ENCODE measurements at places on chromosomes 5 and 9. TPM values are rescaled to one million over a fixed set of nuclear protein-coding genes. Genes with fewer than 3 reads are reported as not detected.

GRCh38 chr5:166625210-166625865 lies 1666.1 kb upstream of the WWC1 start:
- DNase-seq = no peak

Gene GARNL3
- 13.8 TPM for polyA plus RNA-seq

DNA sequence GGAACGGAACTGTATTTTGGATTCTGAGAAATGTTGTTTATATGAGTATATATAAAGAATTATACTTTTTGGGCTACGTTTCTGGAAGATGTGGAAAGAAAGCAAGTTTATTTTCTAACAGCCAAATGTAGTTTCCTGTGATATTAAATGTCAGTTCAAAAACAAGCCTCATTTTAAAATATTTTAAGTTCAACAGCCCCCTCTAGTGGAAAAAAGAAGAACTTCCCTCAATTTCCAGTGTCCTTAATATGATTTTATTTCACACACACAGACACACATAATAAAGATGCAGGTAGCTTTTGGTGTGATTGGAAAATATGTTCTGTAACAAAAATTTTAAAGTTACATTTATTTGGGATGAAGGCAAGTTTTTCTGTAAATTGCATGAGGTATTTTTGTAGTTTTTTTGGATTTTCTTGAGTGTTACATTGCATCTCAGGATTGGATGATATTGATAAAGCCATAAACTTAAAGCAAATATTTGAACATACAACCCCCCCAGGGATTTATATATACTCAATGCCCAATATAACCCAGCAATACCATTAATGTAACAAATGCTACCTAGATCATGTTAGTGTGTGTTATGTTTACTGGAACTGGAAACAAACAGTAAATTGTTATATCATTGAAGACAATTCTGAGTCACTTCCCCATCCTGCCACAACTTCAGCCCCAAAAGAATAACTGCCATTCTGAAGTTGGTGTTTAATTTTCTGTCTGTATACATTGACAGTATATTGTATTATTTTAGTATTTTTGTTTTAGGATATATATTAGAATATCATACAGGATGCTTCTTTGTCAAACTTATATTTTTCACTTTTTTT lies 54.0 kb downstream of the CCDC171 start:
- DNase-seq = peak; percentile 29

Gene SMIM33
- polyA plus RNA-seq = not detected

Gene FREM1
- 168 TPM for polyA plus RNA-seq

DNA sequence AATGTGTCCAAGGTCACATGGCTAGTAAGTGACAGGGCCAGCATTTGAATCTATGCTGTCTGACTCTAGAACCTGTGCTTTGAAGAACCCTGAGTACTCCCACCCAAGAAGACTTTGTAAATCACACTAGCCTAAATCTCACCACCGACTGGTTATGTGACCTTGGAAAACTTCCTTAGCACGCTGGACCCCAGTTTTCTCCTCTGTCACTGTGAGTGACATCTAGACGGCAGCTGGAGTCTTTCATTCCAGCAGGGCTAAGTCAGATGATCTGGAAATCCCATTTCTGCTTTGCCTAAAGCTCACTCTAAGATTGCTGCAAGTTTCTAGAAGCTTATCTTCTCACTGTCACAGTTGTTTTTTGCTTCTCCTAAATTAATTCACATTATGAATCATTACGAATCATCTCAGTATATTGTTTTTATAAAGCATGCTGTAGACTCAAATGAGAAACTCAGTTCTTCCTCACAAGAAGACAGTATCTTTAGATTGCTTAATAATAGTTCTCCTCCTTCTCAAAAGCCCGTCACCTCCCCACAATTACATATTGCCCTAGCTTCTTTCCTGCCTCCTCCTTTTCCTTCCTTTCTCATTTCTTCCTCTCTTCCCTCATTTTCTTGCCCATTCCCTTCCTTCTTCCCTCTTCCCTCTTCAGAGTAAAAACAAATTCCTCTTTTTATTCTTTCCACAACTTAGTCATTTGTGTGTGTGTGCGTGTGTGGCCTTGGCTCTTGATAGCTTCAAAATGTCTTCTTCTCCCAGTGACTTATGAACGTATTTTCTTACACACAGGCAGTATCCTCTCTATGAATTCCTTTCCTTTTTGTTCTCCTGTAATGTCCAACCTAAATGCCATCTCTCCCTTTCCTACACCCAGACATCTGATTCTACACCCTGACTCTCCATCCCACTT lies 16.8 kb downstream of the ALDOB start:
- DNase-seq = no peak

GRCh38 chr9:123686829-123687192 lies 243.1 kb downstream of the DENND1A start:
- DNase-seq = no peak

- no peak for DNase-seq
Observed at GRCh38 chr9:122827761-122828093, 661 bp downstream of the PDCL start.

DNA sequence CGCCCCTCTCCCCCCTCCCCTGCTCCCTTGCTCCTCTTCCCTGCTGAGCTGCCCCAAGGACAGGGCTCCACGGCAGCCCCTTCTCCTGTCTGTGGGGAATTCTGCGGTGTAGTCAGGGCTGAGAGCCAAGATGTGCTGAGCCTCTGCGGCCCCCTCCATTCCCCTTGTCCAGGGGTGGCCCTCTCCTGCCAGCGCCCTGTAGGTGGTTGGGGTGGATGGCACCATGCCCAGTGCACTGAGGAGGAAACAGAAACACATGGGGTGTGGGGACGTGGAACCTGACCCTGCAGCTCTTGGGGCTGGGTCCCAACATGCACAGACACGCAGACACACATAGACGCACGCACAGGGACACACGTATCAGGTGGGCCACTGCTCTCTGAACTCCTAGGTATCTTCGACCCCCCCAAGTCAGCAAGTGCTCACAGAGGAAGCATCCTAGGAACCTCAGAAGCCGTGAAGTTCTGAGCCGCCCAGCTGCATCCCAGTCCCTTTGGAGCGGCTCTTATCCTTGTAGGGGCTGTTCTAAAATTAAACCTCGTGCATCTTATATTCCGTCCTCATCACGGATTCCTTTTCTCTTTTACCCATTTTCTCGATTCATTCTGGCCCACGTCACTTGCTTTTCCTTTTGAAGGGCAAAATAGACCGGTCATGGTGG lies 64.8 kb downstream of the HMCN2 start:
- no peak for DNase-seq

Gene PSAT1
- 72.8 TPM for polyA plus RNA-seq

DNA sequence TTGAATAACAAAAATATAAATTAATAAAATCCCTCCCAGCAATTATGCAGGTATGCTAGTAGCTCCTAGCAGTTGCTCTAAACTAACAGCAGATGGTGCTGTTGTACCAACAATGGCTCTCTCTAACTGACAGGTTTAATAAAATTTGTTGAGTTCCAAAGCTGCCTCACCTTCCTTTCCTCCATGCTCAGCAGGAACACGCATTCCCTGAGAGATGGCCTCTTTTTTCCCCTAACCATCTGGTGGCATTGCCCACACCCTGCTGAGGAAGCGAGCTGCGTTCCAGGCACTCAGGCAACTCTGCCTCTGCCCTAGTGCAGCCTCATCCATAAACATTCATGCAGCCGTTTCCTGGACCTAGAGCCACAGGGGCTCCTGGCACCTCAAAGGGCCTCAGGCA lies 106.2 kb downstream of the KLHL3 start:
- DNase-seq = peak; percentile 27

DNA sequence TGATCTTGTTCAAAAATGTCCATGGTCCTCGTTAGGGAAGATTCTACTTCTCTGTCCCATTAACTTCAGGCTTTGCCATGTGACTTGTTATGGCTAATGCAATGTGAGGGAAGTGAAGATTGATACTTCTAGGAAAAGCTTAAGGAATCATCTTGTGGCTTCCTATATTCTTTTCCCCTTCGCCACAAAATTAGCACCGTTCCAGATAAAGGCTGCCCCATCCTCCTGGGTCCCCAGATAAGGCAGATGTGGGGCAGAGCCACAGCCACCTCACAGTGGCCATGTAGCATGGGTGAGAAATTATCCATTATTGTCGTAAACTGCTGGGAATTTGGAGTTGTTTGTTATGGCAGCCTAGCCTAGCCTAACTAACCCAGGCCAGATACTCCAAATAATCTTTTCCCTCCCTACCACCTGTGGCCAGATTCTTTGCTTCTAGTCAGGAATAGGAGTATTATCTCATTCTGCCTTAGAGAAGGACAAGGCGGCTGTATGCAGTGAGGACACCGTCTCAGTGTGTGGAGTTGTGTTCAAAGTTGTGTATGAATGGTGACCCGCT lies 31.9 kb upstream of the BOD1 start:
- no peak for DNase-seq

GRCh38 chr9:102911185-102911584 lies 83.9 kb upstream of the CYLC2 start:
- no peak for DNase-seq

Gene ROPN1L
- polyA plus RNA-seq = 0.89 TPM

Gene CNTRL
- 28.8 TPM for polyA plus RNA-seq

DNA sequence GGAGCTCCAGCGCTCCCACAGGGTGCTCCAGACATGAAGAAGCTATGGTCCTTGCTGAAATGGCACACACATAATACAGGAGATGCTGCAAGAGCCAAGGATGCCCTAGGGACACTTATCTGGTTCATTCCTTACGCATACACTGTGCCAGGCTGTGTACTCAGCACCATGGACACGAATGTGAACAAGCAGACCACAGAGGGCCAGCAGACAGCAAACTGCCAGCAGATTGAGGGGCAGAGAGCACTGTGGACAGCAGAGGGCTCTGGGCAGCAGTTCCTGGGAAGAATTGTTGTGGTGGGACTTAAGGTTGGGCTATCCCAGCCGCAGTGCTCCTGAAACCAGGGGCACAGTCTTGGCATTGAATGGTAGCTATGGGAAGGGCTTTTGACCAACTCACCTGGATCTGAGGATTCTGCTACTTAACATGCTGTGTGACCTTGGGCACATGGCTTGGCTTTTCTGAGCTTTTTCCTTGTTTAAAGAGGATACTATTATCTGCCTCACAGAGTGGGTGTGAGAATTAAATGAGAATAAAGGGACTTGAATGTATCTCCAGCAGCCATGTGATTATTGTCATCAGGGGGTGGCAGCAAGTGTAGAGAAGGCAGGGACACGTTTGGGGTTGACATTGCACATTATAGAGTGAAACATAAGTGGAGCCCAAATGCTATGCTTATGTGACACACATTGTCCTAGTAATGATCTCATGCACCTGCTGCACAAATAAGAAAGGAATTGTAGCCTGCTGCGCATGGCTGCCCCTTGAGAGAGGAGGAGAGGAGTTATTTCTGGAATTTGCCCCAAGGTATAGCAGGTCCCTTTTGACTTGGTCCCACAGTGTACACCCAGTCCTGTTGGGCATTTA lies 30.1 kb downstream of the PPARGC1B start:
- DNase-seq = no peak

- no peak for DNase-seq
Observed at GRCh38 chr5:72537166-72537565, 30.0 kb upstream of the ZNF366 start.

Gene TNFSF8
- polyA plus RNA-seq = 0.70 TPM

GRCh38 chr5:14173377-14174229 lies 30.5 kb downstream of the TRIO start:
- DNase-seq = no peak

DNA sequence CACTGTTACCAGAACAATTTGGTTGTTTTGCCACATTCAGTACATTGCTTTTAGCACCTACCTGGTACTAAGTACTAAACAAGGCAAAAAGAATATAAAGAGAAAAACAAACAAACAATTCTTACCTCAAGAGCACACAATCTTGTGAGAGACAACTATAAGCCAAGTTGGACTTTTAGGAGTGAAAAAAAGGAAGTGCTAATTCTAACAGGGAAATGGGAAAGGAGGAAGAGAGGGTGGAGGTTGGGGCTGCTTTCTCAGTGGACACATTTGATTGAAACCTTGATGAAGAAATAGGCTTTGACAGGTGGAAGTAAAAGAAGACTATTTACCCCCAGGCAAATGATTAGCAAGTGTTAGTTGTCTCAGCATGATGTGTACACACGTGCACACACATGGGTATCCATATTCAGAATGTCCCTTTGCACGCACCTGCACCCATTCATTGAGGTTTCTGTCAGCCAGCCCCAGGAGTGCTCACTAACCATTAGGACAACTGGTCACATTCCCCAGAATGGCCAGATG lies 302.6 kb downstream of the ACTL7B start:
- no peak for DNase-seq

Gene WDR38
- 0.37 TPM for polyA plus RNA-seq

- DNase-seq = no peak
Observed at GRCh38 chr9:81529556-81530193, 159.7 kb downstream of the TLE1 start.

DNA sequence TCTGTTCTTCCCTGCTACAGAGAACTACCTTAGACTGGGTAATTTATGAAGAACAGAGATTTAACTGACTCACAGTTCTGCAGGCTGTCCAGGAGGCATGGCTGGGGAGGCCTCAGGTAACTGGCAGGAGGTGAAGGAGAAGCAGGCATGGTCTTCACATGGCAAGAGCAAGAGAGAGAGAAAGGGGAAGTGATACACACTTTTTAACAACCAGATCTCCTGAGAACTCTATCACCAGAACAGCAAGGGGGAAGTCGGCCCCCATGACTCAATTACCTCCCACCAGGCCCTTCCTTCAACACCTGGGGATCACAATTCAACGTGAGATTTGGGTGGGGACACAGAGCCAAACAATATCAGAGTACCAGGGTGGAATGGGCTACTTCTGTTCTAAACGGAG lies 766.8 kb downstream of the TLE1 start:
- no peak for DNase-seq

Gene SLC23A1
- polyA plus RNA-seq = 17.0 TPM

Gene TAS2R1
- polyA plus RNA-seq = 0.05 TPM

DNA sequence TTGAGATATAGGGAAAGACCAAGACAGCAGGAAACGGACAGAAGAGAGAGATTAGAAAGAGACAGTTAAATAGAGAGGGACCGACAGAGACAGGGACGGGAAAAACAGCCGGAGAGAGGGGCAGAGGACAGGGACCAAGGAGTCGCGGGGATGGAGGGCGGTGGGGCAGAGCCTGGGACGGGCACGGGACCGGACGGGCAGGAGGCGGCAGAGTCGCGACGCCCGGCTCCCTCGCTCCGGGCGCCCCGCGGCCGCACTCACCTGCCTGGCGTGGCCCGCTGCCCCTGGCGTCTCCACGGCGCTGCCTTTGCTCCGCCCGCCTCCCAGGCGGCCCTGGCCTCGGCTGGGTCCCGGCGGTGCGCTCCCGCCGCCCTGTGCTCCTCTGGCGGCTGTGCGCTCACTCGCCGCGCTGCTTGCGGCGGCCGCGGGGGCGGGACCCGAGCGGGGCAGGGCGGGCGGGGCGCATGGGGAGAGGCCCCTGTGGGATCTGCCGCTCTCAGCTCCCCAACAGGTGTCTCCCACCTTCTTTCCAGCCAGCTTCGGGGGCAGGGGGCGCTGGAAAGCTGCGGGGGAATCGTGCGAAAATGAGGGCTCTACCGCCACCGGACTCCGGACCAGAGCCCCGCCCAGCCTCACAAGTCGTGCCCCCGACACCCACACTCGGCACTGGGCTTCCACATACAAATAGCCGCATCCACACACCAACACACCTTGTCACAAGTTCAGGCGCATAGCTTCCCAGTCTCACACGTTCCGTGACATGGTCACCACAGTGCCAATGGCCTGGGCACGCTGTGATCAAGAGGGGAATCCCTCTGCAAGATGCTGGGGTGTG lies at the start of gene ARID3C:
ARID3C (minus strand) TSS at position 411 of the 835 bp plus-strand sequence. CDS start 1,052 bp downstream, outside the sequence.
- DNase-seq = no peak

- no peak for DNase-seq
Observed at GRCh38 chr5:175363300-175363699, 80.7 kb downstream of the DRD1 start.

Gene CDC20B
- 0.94 TPM for polyA plus RNA-seq
